ENCODE measurements at places on chromosomes 11 and 22.

GRCh38 chr11:118010738-118011461 lies 24.7 kb downstream of the IL10RA start:
- DNase-seq, result no peak

- no peak for DNase-seq
These were observed 309.9 kb downstream of the BRD1 start for GRCh38 chr22:49517667-49518185.

DNA sequence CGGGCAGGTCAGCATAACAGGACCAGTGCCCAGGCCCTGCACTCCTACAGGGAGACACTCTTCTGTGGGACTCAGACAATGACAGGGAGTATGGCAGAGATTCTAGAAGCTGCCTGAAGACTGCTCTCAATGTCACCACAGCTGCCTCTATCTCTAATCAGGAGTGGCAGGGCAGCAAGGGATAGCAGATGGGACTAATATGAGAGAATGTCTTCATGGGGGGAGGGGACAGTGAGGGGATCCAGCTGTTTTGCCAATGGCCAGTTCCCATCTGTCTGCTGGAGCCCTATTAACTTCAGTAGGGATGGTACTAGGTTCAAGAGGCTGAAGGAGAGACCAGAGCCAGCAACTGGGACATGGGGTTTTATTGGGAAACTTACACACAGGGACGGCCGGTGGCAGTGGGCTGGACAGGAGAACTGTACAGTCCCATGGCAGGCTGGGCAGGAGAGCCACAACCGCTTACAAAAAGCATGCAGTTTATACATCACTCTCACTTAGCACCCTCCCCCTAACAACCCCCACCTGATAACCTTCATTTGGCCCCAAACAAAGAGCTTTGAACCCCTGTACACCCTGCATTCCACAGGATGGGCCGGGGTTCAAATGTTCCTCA lies 2.5 kb upstream of the CD82 start:
- DNase-seq, result no peak

GRCh38 chr11:46599340-46600193 lies 5.7 kb upstream of the AMBRA1 start:
- no peak for DNase-seq

DNA sequence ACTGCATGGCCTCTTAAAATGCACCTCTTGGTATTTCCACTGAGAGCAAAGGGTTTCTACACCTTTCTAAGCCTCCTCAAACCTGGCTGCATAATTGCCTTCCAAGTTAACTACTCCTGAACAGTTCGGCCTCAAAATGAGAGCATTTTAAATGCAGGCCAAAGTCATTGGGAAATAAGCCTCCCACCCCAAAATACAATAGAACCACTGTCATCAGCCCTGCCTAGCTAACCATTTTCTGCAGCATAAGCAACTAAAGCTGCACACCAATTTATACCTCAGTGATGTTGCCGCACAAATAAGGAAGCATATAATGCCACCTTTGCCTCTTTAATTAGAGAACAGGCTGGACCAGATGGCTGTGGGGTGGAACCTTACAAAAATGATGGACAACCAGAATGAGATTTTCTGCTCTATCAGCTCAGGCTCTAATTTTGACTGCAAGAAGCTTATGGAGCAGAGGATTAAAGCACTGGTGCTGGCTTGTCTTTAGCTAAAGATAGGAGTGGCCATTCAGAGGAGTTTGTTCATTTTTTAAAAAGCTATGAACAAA lies 4.3 kb downstream of the TOB2 start:
- no peak for DNase-seq

- no peak for DNase-seq
These were observed 41.1 kb upstream of the TYR start for GRCh38 chr11:89136606-89137005.

GRCh38 chr11:12102588-12103410 lies 7.6 kb upstream of the MICAL2 start:
- no peak for DNase-seq

Data from pulmonary artery endothelial cell (primary cell).